CD8-positive, alpha-beta T cell (primary cell): ENCODE measurements at places on chromosomes 1 and 21.

DNA sequence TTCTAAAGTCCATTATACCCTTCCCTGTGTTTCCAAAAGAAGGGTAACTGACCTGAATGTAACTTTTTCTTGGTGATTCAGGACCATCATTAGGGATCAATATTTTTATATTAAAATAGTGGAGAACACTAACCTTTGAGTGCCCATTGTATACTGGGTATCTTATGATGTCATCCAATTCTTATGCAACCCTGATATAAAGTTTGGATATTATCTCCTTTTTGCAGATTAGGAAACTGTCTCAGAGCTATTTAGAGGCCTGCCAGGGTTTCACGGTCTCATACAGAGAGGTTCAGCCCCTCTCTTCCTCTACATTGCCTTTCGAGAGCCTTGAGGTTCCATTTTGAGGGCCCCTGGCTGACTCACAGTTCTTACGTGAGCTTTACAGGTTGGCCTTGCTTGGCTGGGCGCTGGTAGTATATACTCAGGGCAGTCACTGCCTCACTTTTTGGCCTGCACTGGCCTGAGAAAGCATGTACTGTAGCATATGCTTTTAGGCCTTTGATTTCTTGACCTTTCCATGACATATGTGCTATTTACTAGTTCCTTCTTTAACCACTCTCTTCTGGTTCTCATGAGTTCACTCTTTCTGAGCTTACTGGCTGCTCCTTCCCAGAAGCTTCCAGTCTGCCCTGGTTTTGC, 15.7 kb upstream of the FOXO6 start:
- DNase-seq, result no peak

DNA sequence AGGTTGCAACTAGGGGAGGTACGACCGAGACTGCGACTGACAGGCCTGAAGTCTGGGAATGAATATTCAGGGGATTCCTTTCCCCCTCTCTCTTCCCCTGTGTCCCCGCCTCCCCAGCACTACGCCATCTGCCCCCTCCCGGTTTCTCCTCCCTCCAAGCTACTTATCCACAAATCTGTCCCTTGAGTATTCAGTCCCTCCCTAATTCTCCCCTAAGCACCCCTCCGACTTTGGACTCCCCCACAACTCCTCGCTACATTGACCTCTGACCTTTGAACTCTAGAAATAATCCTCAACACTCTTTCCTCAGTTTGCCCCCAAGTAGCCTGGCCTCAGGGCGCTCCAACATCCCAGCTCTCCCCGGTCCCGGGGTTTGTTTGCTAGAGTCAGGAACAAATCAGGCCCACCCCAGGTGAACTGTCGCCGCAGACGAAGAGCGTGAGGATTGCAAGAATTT, 393 bp downstream of the LYSMD1 start:
- DNase-seq, result no peak

GRCh38 chr1:173190101-173190936, 16.8 kb downstream of the TNFSF4 start:
- no peak for DNase-seq

- DNase-seq, result no peak
Observed at GRCh38 chr1:239739919-239740318, 351.8 kb upstream of the FMN2 start.

- no peak for DNase-seq
Observed at GRCh38 chr1:33895976-33896375, 32.1 kb downstream of the HMGB4 start.

GRCh38 chr1:161933592-161934588, 89.8 kb downstream of the OLFML2B start:
- peak; percentile 53 for DNase-seq

DNA sequence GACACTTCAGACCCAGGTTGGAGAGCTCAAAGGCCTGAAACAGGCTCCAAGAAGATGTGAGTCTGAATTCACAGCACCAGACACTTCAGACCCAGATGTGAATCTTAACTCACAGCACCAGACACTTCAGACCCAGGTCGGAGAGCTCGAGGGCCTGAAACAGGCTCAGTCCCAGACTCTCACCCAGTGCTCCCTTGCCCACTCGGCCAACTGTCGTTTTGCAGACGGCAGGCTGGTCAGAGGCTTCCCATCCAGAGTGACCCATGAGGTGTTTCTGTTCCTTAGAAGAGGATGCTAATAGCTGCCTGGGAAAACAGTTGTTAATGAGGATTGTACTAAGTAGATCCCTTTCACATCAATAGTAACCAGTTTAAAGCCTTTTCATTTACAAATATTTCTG, 88.4 kb downstream of the ADARB1 start:
- DNase-seq, result no peak

- DNase-seq, result no peak
Observed at GRCh38 chr1:93033785-93034184, 45.3 kb upstream of the MTF2 start.

DNA sequence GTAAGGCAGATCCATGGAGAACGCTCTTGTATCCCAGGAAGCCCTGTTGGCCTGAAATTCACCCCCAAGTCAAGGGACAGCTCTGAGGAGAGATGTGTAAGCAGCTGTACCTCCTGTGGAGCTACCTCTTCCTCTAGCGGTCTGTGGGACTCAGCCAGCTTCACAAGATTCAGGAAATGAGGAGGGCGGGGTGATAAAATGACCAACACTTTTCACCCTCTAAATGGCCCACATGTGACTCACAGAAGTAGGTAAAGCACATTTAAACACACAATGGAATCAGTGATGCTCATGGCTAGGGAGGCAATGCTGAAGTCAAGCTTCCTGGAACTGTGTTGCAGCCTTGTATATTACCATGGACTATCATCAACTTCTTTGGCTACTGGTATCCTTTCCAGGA, at the start of gene SH2D1B:
Gene SH2D1B (minus strand): TSS at position 135 of the 400 bp plus-strand sequence. CDS start 120 bp downstream, at position 15.
- peak; percentile 46 for DNase-seq

DNA sequence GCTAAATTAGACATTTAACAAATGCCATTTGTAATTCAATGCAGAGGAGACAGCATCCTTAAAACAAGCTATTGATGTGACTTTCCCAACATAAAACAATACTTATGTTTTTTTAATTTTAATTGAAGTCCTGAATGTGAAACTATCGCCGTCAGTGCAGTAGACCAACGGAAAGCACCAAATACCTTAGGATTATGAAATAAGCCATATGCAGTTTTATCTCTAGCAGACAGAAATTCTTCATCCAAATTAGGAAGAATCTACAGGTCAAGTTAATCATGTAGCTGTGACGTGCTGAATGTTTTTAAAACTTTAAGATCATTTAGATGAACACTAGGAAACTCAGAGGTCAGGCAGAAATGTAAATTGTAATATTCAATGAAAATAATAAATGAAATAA, 714 bp upstream of the ST6GALNAC5 start:
- no peak for DNase-seq
